Common myeloid progenitor, CD34-positive (primary cell): ENCODE measurements at places on chromosomes 4 and X.

DNA sequence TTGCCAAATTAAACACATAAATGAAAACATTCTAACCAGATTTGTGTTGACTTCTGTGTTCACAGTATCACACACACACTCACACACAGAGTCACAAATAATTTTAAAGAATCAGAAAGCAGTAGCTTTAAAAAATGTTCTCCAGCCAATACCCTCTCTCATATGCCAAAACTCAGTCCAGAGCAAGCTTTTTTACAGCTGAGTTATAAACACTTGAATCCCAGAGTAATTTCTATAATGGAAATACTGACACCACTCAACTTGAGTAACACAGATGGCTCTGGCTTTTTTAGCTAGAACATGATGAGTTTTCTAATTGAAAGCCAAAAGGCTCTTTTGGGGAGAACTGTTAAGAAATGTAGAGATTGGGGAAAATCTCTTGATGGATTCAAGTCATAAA, 100.8 kb downstream of the DOCK11 start:
- DNase-seq = no peak

DNA sequence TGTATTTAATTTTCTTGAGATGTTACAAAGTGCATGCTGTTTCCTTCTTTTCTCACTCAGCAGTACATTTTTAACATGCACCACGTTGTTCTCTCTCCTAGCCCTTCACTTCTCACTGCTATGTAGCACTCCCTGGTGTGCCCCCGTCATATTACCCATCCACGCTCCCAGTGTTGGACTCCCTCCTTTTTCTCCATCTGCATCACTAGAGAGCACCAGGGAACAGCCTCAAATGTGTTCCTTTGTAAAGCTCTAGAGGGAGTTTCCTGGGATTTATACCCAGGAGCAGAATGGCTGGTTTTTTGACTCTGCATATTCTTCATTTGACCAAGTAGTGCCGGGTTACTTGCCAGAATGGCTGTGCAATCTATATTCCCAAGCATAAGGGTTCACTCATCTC, 240.3 kb upstream of the ANXA3 start:
- no peak for DNase-seq

GRCh38 chr4:147487616-147488015, 6.7 kb downstream of the EDNRA start:
- no peak for DNase-seq

DNA sequence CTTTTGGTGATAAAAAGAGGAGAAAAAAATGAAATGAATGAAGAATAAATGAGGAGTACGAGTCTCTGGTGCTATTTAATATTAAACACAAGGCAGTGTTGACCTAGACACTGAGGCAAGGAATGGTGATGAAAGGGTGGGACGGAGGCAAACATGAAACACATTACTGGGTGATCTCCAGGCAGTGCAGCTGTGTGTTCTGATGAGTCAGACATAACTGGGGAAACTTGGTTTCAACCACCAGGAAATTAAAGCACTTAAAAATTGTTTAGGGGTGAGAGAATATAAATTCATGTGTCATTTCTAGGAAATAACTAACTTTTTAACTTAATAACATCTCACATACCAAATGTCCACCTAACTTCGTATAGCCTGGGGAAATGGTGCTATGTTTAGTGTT, 19.7 kb upstream of the CXCL6 start:
- peak; percentile 43 for DNase-seq

DNA sequence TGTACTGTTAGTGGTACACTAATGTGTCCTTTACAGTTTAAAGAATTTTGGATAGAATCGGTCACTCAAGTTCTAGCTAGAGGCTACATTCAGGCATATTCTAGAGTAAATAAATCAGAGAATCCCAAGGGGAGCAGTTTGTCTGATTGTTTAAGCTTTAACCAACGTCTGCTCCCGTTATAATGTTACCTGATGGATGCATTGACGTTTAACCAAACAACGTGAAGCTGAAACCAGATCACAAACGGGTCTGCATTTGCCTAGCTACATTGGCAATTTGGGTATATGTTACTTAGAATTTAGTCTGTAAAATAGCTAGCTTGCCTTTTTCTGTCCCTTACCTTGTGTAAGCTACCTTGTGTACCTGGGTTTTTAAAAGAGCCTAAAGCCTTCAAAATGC, 1.6 kb downstream of the PI4K2B start:
- no peak for DNase-seq

GRCh38 chr4:68249434-68249833, 3.9 kb upstream of the TMPRSS11B start:
- no peak for DNase-seq

- no peak for DNase-seq
Observed at GRCh38 chrX:47145395-47146120, 537 bp downstream of the RBM10 start.

GRCh38 chr4:763922-764321, 58.3 kb downstream of the PCGF3 start:
- no peak for DNase-seq

DNA sequence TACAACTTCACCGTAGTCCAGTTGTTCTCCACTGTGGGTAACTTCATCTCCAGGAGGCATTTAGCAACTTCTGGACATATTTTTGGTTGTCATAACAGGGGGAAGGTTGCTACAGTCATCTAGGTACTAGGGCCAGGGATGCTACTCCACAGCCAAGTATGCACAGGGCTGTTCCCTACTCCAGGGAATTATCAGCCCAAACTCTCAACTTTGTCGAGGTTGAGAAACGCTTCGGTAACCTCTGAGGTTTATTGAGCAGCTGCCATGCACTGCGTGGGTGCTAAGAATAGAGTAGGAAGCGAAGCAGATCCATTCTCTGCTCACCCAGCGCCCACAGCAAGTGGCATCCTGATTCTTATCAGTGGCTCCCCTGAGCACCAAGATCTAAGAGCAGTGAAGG, 8.2 kb downstream of the FGFBP1 start:
- no peak for DNase-seq

- DNase-seq = no peak
Observed at GRCh38 chr4:8909548-8909947, 37.9 kb upstream of the HMX1 start.

GRCh38 chr4:73224886-73225285, 33.7 kb downstream of the ANKRD17 start:
- DNase-seq = no peak

- DNase-seq = peak; percentile 66
Observed at GRCh38 chr4:18593297-18594002, 571.9 kb upstream of the LCORL start.

- no peak for DNase-seq
Observed at GRCh38 chr4:172348426-172348825, 535.2 kb downstream of the GALNTL6 start.

GRCh38 chrX:147911192-147912022, at the start of gene FMR1:
Gene FMR1, plus strand, starts transcription at chrX:147911919. Its CDS starts 261 bp downstream, at chrX:147912180.
- DNase-seq = peak; percentile 96

GRCh38 chr4:22707390-22707789, 14.7 kb downstream of the GBA3 start:
- no peak for DNase-seq

DNA sequence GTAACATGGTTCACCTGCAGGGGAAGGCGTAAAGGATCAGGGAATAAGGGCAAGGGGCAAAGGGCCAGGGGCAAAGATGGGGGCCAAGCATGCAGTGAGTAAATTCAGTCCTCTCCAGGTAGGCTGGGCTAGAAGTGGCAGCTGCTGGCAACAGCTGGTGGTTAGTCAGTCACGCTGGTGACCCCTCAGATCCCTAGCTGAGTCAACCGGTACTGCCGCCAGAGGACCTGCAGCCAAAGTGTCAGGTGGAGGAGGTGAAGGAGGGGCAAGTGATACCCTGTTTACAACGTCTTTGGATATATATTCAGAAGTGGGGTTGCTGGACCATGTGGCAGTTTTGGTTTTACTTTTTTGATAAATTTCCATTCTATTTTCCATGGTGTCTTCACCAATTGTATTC, 24.6 kb upstream of the NAP1L2 start:
- DNase-seq = no peak

DNA sequence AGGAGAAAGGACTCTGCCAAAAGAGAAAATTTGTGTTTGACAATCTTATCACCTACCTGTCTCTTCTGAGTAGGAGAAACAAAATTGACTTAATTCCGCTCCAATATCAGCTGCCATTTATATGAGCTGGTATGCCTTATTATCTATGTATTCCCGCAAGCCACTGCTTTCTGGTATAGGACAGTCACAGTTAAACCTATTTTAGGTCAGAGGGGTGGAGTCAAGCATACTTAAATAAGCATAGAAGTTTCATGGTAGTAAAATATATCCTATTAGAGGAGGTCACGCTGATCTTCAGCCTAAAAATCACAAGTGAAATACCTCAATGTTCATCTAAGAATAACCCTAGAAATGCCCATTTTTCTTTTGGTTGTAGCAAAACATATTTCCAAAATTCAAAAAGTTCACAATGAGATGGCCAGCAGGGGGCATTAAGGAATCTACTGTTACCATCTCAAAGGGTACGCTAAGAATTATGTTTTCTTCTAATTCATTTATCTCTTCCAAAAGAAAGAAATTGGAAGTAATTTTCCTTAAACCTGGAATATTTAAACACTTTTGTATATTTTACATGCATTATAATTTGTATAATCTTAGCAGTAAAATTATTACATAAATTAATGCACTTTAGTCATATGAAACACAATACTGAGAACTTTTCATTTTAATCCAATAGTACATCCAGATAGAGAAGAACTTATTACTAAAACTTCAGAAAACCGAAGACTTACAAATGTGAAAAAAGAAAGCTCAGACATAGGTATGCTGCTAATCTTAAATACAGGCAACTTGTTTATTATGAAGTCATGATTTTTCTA, 10.5 kb downstream of the PPAT start:
- peak; percentile 65 for DNase-seq

GRCh38 chrX:47497271-47497888, 14.4 kb upstream of the ZNF41 start:
- no peak for DNase-seq

DNA sequence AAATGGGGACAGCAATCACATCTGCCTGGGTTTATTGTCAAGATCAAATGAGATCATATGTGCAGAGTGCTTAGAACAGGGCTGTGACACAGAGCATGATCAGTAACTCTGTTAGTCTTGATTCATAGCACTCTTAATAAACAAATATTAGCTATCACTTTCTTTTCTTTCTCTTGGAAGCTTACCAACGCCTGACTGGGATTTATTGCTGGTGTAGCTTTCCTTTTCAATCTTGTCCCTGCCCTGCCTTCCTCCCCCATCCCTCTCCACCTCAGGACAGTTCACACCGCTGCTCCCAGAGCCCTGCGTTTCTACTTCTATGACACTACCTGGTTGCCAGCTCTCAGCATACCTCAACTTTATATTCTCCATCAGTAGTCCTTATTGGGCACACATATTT, 120.7 kb downstream of the LDB2 start:
- no peak for DNase-seq

- DNase-seq = no peak
Observed at GRCh38 chrX:124426288-124427169, 80.2 kb downstream of the SH2D1A start.

- DNase-seq = no peak
Observed at GRCh38 chr4:24241511-24241910, 342.8 kb downstream of the DHX15 start.

DNA sequence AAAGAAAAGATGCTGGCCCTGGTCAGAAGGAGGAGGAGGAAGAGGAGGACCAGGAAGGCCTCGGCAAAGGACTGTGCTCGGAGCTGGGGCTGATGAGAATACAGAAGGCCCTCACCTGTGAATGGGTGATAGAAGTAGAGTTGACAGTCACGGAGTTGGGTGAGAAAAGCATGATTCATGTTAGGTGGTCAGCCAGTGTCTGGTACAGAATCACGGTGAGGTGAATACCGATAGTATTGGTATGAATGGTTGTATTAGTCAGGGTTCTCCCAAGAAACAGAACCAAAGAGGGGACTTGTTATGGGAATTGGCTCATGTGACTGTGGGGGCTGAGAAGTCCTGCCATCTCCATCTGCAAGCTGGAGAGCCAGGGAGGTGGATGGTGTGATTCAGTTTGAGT, 32.5 kb upstream of the FAM156A start:
- no peak for DNase-seq

DNA sequence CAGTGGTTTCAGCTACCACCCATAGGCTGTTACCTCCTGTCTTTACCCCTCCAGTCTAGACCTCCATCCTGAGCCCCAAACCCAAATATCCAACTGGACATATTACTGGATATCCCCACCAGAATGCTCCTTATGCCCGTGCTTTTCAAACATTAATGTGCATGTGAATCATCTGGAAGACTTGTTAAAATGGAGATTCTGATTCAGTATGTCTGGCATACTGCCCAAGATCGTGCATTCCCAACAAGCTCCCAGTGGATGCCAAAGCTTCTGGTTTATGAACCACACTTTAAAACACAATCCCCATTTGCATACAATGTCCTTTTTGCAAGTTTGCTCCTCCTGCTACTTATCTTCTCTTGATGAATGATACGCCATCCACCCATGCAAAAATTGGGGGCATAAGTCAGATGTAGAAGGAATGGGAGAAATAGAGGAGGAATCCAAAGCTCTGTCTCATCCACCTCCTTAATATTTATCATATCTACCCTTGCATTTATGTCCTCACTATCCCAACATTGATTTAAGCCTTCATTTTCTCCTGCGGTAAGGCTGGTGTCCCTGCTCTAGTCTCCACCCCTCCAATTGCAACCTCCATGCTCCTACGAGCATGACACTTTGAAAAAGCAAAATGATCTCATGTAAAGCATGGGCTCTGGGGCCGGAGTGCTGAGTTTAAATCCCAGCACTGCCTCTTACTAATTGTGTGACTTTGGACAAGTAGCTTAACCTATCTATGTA, 7.4 kb upstream of the PGRMC1 start:
- DNase-seq = no peak

DNA sequence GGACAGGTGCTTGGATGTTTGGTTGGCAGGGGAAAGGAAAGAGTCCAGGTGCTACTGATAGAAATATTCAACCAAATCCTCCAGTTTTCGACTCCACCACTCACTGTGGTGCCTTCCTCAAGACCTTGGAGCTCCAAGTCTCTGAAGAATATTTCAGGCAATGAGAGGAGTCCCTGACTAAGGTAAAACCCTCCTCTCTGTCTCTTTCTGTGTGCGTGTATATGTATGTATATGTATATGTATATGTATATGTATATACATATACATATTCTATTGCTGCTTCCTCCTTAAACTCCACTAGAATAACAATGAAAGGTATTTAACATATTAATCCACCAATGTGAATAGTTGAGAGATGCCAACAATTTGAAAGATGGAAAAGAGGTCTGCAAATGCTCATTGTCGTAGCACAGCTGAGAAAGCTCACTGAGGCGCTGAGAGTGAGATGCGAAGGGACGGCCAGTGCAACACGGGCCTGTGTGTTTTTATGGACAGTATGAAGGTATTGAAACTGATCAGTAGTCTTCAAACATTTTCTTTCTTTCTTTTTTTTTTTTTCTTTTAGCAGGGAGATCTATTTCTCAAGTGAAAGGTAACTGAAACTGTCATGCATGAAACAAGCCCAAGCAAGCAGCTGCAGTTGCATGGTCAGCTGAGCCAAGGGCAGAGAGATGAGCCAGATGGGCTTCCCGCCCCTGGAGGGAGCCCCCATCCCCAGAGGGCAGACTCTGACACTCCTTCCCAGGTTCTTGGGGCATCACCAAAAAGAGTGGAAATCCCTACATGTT, 41.1 kb upstream of the HS3ST1 start:
- no peak for DNase-seq
